ENCODE measurements at places on chromosomes 16 and 17.

GRCh38 chr16:2015947-2016208, 3.7 kb upstream of the NPW start:
- no peak for DNase-seq

- DNase-seq: peak; percentile 28
Measured at GRCh38 chr17:44110823-44111633, 12.4 kb downstream of the HDAC5 start.

- no peak for DNase-seq
Measured at GRCh38 chr16:68003031-68003430, 3.7 kb upstream of the DPEP2 start.

DNA sequence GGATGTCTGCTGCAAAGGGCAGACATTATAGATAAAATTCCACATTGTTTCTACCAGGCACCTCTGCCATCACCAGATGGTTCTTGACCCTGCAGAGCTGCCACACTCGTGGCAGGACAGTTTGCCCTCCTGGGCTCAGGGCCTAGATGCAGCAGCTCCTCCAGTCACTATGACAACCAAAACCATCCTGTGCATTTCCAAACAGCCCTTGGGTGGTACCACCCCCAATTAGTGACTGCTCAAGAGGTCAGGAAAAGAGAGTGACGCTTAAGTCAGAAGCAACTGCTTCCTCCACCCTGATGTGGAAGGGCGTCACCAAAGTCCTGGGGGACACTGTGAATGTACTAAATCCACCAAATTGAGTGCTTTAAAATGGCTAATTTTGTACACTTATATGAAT, 109.2 kb downstream of the C16orf95 start:
- DNase-seq: no peak

DNA sequence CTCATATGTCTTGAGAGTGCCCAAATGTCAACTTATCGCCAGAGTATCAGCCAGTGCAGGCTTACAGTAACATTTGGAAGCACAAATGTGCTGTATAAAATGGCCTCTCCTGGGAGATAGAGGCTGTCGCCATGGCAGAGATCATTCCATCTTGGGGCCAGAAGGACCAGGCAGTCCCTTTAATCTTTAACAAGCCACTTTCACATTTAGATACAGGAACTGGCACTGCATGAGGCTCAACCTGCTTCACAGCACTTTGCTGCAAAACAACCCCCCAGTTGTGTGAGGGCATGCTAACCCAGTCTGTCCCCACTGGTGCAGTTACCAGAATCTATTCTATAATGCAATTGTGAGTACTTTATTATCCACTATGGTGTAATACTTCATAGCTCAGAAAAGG, 4.7 kb upstream of the RFFL start:
- DNase-seq: no peak

- no peak for DNase-seq
Measured at GRCh38 chr16:47046726-47047523, 73.5 kb upstream of the DNAJA2 start.

DNA sequence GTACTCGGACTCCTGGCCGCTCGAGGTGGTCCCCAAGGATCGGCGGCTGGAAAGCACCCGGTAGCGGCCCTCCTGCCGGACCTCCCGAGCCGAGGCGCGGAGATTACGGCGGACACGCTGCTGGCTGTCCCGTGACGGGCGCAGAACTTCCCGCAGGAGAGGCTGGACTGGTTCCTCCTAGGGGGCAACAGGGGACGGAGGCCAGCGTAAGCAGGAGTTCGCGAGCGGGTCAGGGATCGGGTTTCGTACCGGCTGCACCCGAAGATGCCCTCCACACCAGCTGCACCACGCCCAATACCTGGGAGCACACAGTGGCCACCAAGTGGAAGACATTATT, 341 bp downstream of the SLC7A6OS start:
- no peak for DNase-seq

DNA sequence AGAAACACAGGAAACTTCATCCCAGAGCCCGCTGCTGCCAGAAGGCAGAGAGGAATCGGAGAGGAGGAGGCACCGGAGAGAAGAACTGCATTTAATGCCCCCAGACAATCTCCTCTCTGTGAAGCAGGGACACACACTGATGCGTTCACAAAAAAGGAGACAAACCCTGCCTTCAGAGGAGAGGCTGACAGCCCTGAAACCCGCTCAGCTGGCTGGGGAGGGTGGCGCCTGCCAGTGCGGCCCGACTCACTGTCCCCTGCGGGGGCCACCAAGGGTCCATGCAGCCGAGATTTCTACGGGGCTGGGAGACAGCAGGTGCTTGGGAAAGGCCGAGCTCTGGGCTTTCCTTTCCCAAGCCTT, 21.9 kb upstream of the CACNG1 start:
- no peak for DNase-seq

GRCh38 chr17:78062596-78062995, 66.0 kb downstream of the TMC6 start:
- DNase-seq: no peak

DNA sequence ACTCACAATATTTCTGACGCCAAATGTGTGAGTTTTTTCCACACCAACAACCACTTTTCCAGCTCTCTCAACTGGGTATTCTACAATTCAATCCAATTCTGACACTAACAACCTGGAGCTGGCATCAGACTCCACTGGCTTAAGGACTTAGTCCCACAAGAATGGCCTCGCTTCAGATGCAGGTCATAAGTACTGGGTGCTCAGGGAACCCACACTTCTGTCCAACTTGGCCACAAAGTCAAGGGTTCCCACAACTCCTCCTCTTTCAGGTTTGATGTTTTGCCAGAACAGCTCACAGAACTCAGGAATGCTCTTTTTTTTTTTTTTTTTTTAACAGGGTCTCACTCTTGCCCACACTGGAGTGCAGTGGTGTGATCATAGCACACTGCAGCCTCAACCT, 56.1 kb upstream of the TMC5 start:
- DNase-seq: no peak

- DNase-seq: no peak
Measured at GRCh38 chr16:58176608-58177352, 21.1 kb downstream of the CSNK2A2 start.
